Heart right ventricle (tissue), 16 donors: ENCODE measurements at places on chromosomes 13 and 19. TPM values are rescaled to one million over a fixed set of nuclear protein-coding genes. Genes with fewer than 3 reads are reported as not detected.

DNA sequence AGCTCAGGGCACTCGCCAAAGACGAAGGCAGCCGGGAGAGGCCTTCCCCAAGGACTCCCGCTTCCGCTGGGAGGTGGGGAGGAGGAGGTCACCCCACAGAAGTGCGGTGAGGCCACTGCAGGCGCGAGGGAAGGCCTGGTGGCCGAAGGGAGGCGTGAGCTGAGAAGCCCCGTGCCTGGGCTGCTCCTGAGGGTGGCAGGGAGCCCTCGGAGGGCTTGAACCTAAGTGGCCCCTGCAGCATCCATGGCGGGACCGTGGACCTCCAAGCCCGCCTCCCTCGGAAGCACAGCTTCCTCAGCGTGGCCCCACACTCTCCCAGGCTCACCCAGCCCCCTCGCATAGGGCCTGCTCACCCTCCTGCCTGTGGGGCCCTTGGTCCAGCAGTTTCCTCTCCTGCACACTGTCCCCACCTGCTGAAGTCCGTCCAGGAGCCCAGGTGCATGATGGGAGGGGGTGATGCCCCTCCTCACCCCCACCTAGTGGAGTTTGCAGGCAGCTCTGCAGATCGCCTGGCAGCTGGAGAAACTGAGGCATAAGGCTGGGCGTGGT lies 25.9 kb downstream of the EFNA2 start:
- H3K27me3 ChIP-seq: peaks cover 64% of the 10 kb centered on the region
- H3K27ac ChIP-seq: no peak overlapping the region
- peaks cover 9% of the 10 kb centered on the region for H3K4me1 ChIP-seq
- no peak for DNase-seq
- H3K4me3 ChIP-seq: no peak overlapping the region
- no peaks in the 10 kb centered on the region for H3K36me3 ChIP-seq

Gene LILRB4
- total RNA-seq: 3.3 TPM

GRCh38 chr13:100382785-100383184 lies 205.8 kb downstream of the GGACT start:
- DNase-seq: no peak
- H3K27me3 ChIP-seq: no peaks in the 10 kb centered on the region
- no peak overlapping the region for H3K4me3 ChIP-seq
- H3K4me1 ChIP-seq: peaks cover 4% of the 10 kb centered on the region

DNA sequence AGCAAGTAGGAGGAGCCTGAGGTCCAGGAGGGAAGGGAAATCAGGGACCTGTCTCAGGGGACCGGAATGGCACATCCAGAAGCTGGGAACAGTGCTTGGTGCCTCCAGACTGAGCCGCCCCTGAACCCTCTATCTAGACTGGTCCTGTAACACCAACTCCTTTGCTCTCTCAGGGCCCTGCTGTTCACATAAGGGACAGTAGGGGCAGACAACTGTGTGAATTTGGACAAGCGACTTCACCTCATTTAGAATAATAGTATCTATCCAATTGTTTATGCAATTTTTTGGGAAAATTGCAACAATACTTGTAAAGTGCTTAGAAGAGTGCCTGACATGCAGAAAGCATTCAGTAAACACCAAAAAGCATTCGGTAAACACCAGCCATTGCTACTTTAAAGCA lies 14.0 kb downstream of the SYMPK start:
- H3K27me3 ChIP-seq: no peaks in the 10 kb centered on the region
- H3K36me3 ChIP-seq: peaks cover 9% of the 10 kb centered on the region
- no peak overlapping the region for H3K27ac ChIP-seq
- no peak for DNase-seq
- H3K4me3 ChIP-seq: no peak overlapping the region

Gene ATP4A
- total RNA-seq: not detected
